NCI-H460 (cell line): ENCODE measurements at places on chromosomes 5 and 9.

- DNase-seq = no peak
Observed at GRCh38 chr5:174371600-174372094, 326.1 kb downstream of the NSG2 start.

- no peak for DNase-seq
Observed at GRCh38 chr5:157721159-157721558, 10.1 kb upstream of the THG1L start.

DNA sequence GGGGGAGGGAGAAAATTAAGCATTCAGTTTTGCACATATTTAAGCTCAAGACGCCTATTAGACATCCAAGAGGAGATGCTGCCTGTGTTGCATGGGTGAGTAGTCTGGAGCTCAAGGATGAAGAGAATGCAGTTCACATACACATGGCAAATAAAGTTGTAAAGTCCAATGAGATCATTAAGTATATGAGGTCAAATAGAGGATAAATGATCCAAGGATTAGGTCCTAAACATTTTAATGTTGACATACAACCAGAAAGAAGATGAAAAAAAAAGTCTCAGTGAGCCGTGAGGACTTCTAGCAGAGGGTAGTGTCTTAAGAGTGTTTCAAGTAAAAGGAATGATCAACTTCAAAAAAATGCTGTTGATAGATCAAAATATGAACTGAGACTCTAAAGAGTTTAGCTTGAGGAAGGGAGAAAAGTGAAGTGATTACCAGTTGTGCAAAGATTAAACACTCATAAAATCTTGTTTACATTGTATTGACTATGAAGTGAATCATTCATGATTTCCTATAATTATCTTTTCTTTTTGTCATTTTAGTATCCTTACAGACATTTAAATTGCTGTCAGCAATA is 251.8 kb downstream of the ZNF608 start:
- DNase-seq = no peak

- no peak for DNase-seq
Observed at GRCh38 chr5:1768283-1769000, 31.2 kb downstream of the MRPL36 start.

DNA sequence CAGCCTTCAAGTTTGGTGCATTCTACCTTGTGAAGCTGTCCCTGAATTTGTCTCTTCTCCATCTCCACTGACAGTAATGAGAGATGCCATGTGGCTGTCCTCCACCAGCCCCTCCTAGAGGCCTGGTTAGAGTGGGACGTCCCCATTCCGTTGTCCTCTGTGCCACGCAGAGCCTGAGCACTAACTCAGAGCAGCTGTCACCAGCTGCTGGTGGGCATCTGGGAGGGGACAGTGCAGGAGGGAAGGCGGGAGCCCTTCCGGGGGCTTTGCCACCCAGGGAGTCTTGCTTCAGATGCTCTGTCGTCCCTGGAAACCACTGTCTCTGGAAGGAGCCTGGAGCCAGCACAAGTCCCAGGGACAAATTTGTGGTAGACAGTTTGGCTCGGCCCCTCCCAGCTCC is 78.6 kb downstream of the PDZD2 start:
- DNase-seq = no peak

DNA sequence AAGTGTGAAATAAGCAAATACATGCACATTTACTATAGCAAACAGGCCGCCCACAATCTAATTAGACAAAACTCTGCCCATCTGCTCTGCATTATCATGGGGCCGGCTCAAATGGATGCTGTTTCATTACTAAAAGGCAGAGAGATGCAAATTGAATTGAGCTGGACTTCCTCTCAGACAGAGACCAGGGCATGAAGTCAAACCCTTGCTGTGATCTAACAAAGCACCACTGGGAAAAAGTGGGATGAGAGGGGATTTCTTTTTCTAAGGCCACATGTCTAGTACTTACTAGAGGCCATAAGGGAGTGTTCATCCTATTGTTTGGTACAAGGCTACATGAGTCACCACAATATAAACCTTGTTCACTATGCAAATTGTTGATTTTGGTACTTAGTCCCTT is 614.7 kb downstream of the ISL1 start:
- no peak for DNase-seq

DNA sequence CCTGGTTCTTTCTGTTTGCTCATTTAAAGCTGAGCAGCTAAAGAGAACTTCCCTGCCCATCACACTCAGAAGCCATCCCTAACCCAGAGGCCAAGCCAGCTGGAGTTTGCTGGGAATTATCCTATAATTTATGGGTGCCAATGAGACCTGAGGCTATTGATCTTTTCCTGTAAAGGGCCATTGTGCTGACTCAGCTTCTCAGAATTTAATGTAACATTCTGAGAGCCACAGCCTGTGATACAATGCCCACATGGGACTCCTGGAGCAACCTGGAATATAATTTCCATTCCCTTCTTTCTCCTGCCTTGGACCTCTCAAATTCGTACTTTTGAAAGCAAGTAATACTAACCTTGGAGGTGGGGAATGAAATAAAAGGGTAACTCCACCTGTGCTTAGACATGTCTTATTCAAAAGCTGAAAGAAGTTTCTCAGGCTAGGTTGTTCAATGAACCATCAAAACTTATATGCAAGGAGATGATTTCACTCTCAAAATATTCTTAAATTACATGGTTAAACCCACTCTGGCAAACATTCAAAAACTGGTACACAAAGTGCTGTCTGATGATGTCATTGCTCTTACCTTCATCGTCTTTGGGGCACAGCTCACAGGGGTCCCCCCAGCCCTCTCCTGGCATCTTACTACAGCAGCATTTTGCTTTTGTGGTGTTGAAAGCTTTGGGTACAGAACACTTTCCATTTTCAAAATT is 206.7 kb downstream of the SLC12A2 start:
- peak; percentile 20 for DNase-seq

DNA sequence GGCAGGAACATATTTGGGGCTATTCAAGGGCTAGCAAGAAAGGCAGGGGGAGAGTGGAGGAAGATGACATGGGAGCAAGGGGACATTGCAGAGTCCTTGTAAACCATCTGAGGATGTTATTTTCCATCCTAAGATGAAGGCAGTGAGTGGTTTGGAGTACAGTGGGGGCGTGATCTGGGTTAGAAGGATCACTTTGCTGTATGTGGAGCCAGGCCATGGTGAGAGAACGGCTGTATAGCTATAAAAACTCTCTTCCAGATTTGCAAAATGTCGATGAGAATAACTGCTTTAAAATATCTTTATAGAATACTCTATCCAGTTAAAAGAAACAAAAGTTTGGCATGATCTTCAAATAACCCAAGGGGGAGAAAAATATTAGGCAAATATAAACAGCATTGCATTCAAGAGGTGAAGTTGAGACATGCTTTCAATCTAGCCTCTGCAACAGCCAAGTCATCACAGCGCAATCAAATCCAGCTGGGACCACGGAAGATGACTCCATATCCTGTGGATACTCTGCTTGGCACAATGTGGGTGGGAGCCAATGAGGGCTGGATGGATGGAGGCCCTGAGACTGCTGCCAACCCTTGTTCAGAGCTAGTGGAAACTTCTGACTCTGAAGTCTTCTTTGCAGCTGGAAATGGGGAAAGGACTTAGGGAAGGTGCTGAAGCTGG is 111.5 kb upstream of the BASP1 start:
- no peak for DNase-seq

DNA sequence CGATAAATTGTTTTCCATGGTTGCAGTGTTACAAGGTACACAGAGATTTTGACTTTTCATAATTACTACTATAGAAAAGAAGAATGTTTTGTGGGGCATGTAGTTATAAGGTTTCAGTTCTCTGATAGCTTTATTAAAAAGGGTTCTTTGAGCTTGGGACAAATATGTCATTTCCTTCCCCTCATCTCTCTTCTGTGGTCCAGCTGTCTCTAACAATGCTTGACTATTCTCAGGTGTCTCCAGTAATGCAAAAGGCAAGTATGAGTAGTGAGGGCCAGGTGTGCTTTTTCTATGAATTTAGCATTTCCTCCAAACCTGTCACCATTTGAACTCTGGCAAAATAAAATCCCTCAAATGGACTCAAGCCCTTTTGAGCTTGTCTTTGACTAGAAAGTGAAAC is 84.3 kb downstream of the SLF1 start:
- no peak for DNase-seq

DNA sequence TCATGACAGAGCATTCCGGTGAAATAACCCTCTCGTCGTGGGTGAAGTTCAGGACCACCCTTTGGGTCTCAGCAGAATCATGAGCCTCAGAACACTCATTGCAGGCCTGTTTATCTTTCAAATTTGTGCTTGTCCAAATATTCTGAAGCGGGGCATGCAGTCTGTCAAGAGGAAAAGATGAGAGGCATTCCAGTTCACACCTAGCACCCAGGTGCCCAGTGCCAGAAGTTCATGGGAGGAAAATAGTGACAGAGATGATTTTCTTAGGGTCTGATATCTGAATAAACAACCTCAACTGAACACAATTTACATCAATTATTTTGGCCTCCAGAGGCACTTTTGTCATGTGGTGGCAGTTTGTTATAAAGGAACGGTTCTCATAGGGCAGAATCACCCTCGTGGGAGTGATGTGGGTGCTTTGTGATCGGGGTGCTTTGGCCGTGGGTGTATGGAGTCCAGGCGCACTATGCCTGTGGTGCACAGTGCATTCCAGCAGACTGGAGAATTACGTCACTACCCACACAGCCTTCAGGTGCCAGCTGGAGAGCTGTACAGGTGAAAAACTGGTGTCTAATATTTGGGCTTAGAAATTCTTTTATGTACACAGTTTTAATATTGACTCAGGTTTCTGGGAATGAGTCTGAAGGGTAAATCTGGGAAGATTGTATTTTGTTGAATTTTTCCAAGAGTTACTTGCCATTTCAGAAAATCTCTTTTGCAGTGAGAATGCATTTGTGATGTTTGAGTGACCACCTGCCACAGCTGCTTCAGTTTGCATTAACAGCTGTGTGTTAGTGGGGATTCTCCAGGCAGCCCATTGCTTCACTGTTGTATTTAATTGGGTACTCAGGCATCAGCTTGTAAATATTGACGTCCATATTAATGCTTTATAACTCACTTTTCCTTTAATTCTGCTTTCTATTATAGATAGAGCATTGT is 289.3 kb downstream of the FANCC start:
- no peak for DNase-seq

- no peak for DNase-seq
Observed at GRCh38 chr5:8184455-8185063, 315.6 kb downstream of the MTRR start.

GRCh38 chr5:61683148-61683547 is 351.1 kb downstream of the ZSWIM6 start:
- no peak for DNase-seq

- DNase-seq = no peak
Observed at GRCh38 chr5:91123901-91124300, 259.2 kb downstream of the ARRDC3 start.

- no peak for DNase-seq
Observed at GRCh38 chr5:76386360-76386759, 16.7 kb upstream of the IQGAP2 start.

DNA sequence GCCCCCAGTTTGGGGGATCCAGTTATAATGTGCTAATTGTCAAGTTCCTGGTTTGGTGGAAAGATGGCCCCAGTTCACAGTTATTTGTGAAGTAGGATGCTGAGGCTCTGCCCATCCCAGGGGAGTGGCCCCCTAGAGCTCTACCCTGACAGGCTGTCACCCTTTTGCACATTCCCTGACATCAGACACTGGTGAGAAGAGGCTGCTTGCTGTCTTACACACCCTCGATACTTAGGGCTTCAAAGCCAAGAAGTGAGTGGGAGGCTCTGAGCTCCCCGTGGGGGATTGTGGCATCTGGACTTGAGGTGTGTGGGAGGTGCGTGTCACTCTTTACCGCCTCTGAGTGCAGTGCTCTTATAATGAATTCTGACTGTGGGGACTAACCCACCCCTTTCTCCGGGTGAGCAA is 168.5 kb downstream of the DOCK2 start:
- peak; percentile 72 for DNase-seq

GRCh38 chr5:105593011-105593760 is 2030.6 kb upstream of the NUDT12 start:
- DNase-seq = no peak

GRCh38 chr9:101027236-101027635 is 1.3 kb upstream of the PLPPR1 start:
- DNase-seq = no peak

- no peak for DNase-seq
Observed at GRCh38 chr5:83058726-83059125, 18.5 kb downstream of the TMEM167A start.

DNA sequence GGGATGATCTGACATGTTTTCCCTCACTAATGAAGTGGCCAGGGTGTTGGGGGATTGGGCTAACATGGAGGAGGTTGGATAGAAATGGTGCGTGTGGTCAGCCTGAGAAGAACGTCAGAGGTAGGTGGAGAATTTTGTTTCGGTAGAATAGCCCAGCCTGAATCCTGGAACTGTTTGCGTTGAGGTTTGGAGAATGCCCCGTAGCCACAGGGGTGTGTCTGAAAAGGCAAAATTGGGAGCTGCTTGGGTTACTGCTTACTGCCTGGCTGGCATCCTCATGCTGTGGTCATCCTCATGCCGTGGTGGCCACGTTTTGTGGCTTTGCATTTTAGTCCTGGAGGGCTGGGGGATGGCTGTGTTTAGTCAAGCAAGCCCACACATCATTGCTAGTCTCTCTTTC is 236.9 kb downstream of the GOLPH3 start:
- DNase-seq = no peak

- DNase-seq = no peak
Observed at GRCh38 chr5:25027061-25027460, 382.3 kb upstream of the CDH10 start.

DNA sequence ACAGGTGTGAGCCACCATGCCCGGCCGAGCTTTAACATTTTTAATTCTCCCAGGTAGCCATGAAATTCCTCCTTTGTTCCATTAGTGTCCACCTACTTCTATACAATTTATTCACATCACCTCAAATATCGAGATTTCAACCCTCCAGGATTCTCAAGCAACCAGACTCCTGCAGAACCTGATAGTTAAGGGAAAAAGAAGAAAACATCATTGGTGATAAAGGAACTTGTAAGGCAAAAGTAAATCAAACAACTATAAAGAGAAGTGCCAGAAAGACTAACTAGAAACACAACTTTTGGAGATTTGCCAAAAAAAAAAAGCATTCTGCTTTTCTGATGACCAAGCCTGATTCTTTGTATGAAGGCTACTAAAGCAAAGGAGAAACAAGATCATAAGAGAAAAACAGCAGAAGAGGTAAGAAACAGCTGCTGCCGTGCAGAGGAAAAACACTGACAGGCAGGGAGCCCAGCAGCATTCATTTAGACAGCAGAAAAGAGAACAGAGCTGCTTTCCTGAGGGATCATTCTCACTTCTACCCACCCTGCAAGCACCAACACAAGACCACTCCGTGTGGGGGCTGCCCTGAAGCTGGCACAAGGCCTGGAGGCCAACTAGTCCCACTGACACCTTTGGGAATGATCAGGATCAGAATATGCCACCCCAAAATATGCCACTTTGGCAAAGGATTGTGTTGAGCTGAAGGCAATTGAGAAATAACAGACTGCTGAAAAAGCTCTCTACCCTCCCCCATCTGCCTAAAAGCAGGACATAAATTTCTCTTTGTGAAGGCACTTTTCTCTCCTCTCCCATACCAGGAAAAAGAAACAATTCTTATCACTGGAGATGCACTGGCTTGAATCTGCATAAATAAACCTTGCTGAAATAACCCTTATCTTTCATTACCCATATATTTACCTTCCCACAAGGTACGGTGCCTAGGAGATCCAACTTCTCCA is 75.1 kb downstream of the ALDH7A1 start:
- DNase-seq = no peak

GRCh38 chr5:116097301-116097700 is 12.5 kb downstream of the COMMD10 start:
- peak; percentile 27 for DNase-seq
